Activated CD4-positive, alpha-beta T cell treated with anti-CD3 and anti-CD28 coated beads, Interleukin-2, amount 10 ng/mL, durations not matched to agents 24 days and 14 days (primary cell): ENCODE measurements at places on chromosomes 7 and 10.

DNA sequence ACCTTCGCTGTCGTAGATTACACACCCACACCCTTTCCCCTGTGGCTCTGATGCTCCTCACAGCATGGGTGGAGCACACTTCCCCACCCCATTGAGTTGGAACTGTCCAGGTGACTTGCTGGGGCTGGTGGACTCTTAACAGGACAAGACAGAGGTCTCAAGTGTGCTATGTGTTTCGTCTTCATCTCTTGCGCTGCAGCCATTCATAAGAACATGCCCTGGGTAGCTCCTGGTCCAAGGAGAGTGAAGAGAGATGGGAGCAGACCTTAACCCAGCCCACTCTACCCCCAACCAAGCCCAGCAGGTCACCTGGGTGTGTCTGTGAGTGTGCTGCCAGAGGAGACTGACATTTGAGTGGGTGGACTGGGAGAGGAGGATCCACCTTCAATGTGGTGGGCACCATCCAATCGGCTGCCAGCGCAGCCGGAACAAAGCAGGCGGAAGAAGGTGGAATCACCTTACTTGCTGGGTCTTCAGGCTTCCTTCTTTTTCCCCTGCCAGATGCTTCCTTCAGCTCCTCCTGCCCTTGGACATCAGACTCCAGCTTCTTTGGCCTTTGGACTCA is 112.4 kb downstream of the HTR5A start:
- no peak overlapping the region for H3K4me3 ChIP-seq
- H3K4me1 ChIP-seq: no peaks in the 10 kb centered on the region
- no peak overlapping the region for H3K27ac ChIP-seq
- H3K36me3 ChIP-seq: no peaks in the 10 kb centered on the region
- peak; percentile 34 for DNase-seq

DNA sequence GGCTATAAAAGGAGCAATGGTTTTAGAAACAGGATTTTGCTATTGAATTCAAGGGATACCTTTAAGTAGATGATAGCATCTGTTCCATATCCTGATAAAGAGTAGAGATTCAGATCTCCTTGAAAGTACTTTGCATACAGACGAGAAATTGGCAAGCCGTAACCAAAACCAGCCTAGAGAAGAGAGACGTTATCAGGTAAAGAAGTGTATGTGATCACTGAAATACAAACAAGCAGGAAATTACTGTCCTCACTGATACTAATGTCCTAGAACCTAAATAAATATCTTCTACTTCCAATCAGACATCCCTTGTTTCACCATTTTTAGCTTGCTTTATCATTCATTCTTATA is 9.4 kb downstream of the PDK4 start:
- H3K36me3 ChIP-seq: no peaks in the 10 kb centered on the region
- H3K27ac ChIP-seq: no peak overlapping the region
- no peak overlapping the region for H3K4me3 ChIP-seq

GRCh38 chr10:64795847-64796246 is 1274.6 kb downstream of the REEP3 start:
- H3K36me3 ChIP-seq: no peaks in the 10 kb centered on the region
- H3K27me3 ChIP-seq: no peaks in the 10 kb centered on the region
- DNase-seq: no peak
- no peaks in the 10 kb centered on the region for H3K4me1 ChIP-seq
- no peak overlapping the region for H3K27ac ChIP-seq
- no peak overlapping the region for H3K4me3 ChIP-seq

GRCh38 chr7:157522189-157522588 is 185.4 kb downstream of the DNAJB6 start:
- no peak overlapping the region for H3K4me3 ChIP-seq
- H3K27me3 ChIP-seq: peaks cover 16% of the 10 kb centered on the region
- DNase-seq: no peak
- H3K27ac ChIP-seq: no peak overlapping the region
- H3K36me3 ChIP-seq: no peaks in the 10 kb centered on the region
- H3K4me1 ChIP-seq: no peaks in the 10 kb centered on the region

DNA sequence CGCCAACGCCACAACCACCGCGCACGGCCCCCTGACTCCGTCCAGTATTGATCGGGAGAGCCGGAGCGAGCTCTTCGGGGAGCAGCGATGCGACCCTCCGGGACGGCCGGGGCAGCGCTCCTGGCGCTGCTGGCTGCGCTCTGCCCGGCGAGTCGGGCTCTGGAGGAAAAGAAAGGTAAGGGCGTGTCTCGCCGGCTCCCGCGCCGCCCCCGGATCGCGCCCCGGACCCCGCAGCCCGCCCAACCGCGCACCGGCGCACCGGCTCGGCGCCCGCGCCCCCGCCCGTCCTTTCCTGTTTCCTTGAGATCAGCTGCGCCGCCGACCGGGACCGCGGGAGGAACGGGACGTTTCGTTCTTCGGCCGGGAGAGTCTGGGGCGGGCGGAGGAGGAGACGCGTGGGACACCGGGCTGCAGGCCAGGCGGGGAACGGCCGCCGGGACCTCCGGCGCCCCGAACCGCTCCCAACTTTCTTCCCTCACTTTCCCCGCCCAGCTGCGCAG is 424 bp downstream of the EGFR start:
- H3K27ac ChIP-seq: no peak overlapping the region
- H3K27me3 ChIP-seq: peaks cover 71% of the 10 kb centered on the region
- no peaks in the 10 kb centered on the region for H3K36me3 ChIP-seq
- no peaks in the 10 kb centered on the region for H3K4me1 ChIP-seq
- peak overlapping the region; percentile 46 for H3K4me3 ChIP-seq

DNA sequence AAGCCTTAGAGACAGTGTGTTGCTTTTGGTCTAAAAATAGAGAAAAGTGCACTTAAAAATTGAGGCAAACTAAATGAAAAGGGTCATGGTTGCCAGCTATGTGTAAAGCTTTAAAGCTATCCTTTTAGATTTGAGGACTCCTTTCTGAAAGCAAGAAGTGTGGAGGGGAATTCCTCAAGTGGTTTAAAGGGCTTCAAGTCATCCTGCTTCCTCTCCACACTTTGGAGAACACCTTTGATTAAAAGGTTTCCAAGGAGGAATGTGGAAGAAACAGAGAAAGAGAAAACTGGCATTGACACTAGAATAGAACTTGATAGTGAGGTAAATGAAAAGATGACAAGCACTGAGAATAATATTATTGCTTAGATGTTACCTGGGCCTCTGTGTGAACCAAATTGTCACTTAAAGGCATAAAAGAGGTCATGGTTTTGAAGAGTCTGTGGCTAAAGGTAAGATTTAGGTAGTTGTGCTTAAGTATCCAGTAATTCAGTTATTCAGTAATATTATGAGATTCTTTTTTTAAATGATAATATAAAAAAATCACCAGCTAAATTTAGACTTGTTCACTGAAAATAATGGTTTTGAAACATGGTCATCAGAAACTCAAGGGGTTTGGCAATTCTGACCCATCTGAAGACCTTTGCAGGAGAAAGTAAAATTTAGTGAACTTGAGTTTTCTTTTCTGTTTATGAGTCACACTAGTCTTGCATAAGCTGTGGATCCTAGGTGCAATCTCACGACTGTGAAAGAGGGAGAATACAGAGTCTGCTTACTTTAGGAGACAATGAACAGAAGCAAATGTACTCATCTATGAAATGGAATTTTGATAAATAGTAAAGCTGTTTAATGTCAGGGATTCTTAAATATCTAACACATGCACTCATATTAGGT is 466.0 kb downstream of the KIF20B start:
- no peak for DNase-seq
- no peaks in the 10 kb centered on the region for H3K36me3 ChIP-seq
- H3K27ac ChIP-seq: no peak overlapping the region
- no peaks in the 10 kb centered on the region for H3K27me3 ChIP-seq
- H3K4me3 ChIP-seq: no peak overlapping the region

- H3K36me3 ChIP-seq: no peaks in the 10 kb centered on the region
- no peak overlapping the region for H3K27ac ChIP-seq
- no peak overlapping the region for H3K4me3 ChIP-seq
These were observed 4.5 kb downstream of the LLCFC1 start for GRCh38 chr7:142943706-142944268.

DNA sequence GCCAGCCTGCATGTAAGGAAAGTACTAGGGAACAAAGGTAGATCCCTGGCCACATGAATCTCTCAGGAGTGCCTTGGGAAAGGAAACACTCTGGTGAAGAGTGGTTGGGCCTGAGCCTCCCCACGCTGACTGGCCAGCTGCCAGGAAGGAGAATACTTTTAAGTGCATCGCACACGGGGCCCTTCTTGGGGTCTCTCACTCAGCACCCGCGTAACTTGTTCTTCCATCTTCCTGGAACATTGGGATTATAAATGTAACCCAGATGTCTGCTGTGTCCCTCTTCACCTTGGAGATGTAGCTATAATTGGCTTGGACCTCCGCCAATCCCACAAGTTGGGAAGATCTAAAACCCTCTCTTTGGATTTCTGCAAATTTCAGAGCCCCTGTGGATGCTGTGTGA is 4.4 kb upstream of the GLI3 start:
- no peak for DNase-seq
- no peak overlapping the region for H3K4me3 ChIP-seq
- H3K27me3 ChIP-seq: peaks cover 38% of the 10 kb centered on the region
- H3K27ac ChIP-seq: no peak overlapping the region

DNA sequence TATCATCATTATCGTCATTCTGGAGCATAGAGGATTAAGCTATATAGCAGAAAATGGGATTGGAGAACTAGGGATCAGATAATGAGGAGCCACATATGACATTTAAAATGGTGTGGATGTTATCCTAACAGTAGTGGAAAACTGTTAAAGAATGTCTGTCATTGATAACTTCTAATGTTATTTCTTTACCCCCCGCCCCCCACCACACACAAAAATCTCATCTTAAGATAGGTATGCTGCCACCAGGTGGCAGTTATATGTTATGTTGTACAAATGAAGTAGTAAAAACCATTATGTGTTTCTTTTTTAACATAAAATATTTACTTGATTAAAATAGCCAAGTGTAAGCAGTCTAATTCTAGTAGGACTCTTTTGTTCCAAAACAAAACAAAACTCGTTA is 13.0 kb downstream of the AKAP9 start:
- no peak overlapping the region for H3K27ac ChIP-seq
- no peak overlapping the region for H3K4me3 ChIP-seq
- DNase-seq: no peak
- H3K27me3 ChIP-seq: no peaks in the 10 kb centered on the region

DNA sequence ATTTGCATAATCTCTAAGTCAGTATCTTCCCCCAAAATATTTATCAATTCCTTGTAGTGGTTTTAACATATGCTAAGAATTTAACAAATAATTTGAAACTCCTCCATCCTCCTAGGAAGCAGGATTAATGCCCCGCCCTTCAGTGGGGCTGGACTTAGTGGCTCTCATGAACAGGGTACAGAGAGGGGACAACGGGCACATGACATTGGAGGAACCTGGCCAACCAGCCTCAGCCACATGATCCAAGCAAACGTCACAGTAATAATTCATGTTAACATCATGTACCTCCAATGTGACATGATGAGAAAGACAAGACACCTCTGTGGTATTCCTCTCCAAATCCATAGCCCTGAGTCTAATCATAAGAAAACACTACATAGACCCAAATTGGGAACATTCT is 50.5 kb downstream of the NUDCD3 start:
- no peak overlapping the region for H3K27ac ChIP-seq
- peaks cover 29% of the 10 kb centered on the region for H3K36me3 ChIP-seq
- H3K4me3 ChIP-seq: no peak overlapping the region
- H3K27me3 ChIP-seq: no peaks in the 10 kb centered on the region
- H3K4me1 ChIP-seq: peaks cover 30% of the 10 kb centered on the region
